ENCODE measurements at places on chromosomes 13 and 19.

DNA sequence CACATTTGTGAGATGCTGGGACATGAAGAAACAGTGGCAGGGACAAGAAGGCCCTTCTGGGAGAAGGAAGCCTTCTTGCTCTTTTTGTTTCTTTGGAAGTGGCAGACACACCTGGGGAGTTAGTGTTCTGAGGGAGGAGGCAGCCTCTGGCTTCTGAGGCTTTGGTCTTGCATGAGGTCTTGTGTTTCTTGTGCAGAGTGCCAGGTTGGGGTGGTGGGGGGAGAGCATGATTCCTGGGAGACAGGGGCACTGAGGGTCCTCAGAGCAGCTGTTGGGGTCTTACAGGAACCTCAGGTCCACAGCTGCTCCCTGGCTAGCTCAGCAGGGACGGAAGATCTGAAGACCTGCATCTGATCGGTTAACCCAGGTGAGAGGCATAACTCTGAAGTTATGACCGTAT is 167.5 kb upstream of the ZNF536 start:
- no peak for DNase-seq

DNA sequence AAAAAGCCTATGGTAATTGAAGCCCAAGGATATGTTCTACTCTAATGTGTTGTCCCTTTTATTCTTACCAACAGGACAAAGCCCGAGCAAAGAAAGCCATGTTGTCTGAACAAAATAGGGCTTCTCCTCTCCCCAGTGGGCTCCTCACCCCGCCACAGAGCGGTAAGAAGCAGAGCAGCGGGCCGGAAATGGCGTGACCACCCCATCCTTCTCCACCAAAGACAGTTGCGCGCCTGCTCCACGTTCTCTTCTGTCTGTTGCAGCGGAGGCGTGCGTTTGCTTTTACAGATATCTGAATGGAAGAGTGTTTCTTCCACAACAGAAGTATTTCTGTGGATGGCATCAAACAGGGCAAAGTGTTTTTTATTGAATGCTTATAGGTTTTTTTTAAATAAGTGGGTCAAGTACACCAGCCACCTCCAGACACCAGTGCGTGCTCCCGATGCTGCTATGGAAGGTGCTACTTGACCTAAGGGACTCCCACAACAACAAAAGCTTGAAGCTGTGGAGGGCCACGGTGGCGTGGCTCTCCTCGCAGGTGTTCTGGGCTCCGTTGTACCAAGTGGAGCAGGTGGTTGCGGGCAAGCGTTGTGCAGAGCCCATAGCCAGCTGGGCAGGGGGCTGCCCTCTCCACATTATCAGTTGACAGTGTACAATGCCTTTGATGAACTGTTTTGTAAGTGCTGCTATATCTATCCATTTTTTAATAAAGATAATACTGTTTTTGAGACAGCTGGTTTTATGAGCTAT is 12.0 kb downstream of the CCNE1 start:
- DNase-seq = no peak

GRCh38 chr13:109764045-109764444 is 22.3 kb downstream of the IRS2 start:
- no peak for DNase-seq

DNA sequence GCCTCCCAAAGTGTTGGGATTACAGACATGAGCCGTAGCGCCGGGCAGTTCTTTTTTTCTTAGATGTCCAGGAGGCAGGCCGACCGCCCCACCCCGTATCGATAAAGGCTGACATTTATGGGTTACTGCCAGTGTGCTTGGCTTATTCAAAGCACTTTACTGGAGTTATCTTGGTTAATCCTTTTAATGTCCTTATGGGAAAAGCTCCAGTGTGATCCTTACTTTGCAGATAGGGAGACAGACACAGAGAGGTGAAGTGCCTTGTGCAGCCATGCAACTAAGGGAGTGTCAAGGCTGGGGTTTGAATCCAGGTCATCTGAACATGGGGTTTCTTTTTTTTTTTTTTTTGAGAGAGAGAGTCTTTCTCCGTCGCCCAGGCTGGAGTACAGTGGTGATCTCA is 19.2 kb downstream of the NCAN start:
- no peak for DNase-seq

All from retinal pigment epithelial cell (primary cell).